Activated CD4-positive, alpha-beta T cell treated with anti-CD3 and anti-CD28 coated beads for 48 hours (primary cell): ENCODE measurements at places on chromosomes 3 and 15.

GRCh38 chr15:89556413-89557262 is 18.6 kb upstream of the TICRR start:
- DNase-seq, result peak; percentile 42

GRCh38 chr3:173529062-173529711 is 131.6 kb downstream of the NLGN1 start:
- DNase-seq, result no peak

GRCh38 chr3:36871379-36872126 is 73.3 kb downstream of the TRANK1 start:
- DNase-seq, result no peak

GRCh38 chr3:196754091-196754981 is 14.7 kb downstream of the PAK2 start:
- DNase-seq, result no peak

DNA sequence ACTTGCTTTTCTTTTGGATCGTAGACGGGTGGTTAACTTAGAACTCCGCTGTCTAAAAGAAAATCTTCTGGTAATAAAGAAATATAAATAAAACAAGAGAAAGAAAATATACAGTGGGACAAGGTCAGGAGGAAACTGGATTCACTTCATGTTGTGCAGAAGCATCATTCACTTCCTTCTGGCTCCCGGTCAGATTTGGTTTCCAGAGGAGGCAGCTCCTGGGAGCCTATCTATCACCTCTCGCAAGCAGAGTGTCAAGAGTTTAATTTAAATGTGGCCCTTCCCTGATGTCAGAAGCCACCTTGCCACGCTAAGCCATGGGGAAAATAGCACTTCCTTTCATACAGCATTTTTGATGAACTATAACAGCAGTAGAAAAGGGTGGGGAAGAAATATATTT is 139.1 kb downstream of the NSMCE3 start:
- DNase-seq, result no peak

- DNase-seq, result no peak
Measured at GRCh38 chr3:128170866-128171516, 17.7 kb downstream of the EEFSEC start.

- DNase-seq, result peak; percentile 14
Measured at GRCh38 chr3:186746008-186746407, 28.8 kb downstream of the KNG1 start.

DNA sequence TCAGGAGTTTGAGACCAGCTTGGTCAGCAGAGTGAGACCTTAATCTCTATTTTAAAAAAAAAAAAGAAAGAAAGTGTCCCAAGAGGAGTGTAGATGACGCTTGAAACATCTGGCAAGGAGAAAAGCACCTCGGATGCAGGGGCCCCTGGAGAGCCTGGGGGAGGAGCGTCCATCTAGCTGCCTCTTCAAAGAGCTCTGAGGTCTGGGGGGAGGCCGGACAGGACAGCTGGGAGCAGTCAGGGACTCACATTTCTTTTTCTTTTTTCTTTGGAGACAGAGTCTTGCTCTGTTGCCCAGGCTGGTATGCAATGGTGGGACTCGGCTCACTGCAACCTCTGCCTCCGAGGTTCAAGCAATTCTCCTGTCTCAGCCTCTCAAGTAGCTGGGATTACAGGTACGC is 3.3 kb upstream of the IDH2 start:
- DNase-seq, result no peak

- no peak for DNase-seq
Measured at GRCh38 chr3:78606756-78607155, 1161.0 kb downstream of the ROBO1 start.

DNA sequence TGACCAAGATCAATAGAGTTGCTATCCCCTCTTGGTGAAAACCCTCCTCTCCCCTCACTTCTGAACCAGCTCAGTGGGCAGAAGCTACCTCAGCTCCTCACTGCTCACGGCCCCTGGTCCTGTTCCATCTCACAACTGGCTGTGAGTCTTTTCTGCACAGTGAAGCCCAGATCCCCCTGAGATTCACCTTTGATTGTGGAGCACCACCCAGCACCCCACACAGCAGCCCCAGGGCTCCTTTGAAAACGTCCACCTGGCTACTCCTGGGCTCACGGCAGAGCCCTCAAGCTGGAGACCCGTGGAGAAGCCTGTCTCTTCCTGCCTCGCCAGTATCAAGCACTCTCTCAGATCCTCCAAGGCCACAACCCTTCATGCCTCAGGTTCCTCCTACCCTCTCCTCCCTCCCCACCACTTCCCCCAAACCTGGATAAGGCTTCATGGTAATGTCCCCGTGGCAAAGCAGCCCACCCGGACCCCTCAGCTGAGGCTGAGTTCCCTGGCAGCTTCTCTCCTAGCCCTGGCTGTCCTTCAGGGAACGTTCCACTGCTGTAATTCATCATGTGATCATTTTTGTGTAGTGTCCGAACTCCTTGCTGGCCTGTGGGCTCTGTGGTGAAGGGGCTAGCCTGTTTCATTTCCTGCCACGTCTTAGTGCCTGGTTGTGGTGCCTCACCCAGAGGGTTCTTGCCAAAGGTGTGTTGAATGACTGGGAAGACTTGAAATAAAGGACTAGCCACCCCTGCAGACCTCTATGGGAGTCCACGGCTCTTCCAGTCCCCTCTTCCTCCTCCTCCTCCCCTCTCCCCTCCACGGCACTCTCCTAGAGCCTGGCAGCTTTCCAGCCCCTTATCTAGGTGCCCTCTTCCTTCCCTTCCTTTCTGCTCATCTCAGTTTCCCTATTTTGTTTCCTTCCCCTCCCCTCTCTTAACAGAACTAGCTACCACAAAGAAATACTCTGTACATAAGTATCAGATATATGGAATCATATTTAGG is 44.5 kb downstream of the KY start:
- no peak for DNase-seq
